ENCODE measurements at places on chromosomes 2 and 18.

DNA sequence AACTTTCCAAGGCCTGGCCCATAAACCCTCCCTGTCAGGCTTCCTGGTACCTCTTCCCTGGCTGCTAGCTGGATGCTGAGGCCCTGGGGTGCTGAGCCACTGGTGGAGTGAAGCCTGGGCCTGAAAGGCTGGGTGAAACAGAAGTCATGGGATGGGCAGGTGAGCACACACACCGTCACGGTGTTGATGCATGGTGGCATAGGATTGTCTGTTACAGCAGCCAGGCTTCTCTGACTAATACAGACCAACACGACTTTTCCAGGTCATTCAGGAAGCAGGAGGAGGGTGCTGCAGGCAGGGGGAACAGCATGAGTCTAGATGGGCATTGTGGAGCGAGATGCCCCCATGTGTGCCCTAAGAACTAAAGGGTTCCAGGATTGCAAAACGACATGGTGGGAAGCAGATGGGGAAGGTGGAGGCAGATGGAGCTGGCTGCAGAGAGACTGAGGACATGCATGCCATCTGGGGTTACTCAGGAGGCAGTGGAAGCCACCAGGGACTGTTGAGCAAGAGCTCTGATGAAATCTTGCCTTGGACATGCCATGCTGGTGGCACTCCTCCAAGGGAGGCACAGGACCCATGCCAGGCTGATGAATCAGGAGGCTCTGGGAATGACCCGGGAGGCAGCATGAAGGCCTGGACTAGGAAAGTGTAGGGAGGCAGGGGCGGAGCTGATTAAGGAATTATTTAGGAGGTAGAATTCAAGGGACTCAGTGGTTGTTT is 480.9 kb downstream of the TSN start:
- DNase-seq: peak; percentile 2

GRCh38 chr2:108919571-108920373 is 69.2 kb downstream of the EDAR start:
- DNase-seq: no peak

GRCh38 chr2:114034742-114035141 is 144.9 kb downstream of the ACTR3 start:
- DNase-seq: peak; percentile 19

GRCh38 chr2:25177211-25177611 is 8.8 kb upstream of the POMC start:
- no peak for DNase-seq

GRCh38 chr18:57998461-57998860 is 45.6 kb upstream of the NEDD4L start:
- no peak for DNase-seq

DNA sequence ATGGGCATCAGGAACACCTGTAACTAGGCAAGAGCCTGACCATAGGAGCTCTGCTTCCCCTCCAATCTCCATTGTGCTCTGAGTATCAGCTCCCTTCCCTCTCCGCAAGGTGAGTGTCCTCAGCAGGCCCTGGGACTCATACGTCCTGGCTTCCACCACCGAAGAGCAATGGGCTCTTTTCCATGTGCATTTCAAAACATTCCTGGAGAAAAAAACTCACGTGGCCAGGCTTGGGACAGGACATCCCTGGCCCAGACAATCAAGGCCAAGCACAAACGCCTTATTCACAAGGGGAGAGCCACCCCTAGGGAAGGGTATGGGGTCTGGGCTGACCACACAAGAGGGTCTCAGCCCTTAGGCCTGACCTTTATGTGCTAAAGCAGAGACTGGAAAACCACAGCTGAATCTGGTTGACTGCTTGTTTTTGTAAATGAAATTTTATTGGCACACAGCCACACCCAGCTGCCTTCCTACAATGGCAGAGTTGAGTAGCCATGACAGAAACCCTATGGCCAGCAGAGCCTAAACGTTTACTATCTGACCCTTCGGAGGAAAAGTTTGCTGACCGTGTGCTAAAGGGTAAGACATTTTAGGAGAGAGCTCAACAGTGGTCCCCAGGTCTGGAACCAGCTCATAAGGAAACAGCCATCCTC is 175.7 kb upstream of the ARL4C start:
- DNase-seq: no peak

DNA sequence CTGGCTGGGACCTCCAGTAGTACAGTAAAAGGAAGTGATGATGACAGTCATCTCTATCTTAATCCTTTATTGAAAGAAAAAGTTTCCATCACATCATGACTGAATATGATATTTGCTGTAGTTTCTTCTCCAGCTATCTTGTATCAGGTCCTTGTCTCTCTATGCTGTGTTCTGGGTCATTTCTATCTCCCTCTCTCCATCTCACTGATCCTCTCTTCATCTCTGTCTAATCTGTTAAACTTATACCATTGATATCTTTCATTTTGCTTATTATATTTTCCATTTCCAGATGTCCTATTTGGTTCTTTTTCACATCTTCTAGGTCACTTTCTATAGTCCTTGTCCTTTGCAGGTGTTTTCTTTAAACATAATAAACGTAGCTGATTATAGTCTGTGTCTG is 12.3 kb downstream of the CYS1 start:
- no peak for DNase-seq

DNA sequence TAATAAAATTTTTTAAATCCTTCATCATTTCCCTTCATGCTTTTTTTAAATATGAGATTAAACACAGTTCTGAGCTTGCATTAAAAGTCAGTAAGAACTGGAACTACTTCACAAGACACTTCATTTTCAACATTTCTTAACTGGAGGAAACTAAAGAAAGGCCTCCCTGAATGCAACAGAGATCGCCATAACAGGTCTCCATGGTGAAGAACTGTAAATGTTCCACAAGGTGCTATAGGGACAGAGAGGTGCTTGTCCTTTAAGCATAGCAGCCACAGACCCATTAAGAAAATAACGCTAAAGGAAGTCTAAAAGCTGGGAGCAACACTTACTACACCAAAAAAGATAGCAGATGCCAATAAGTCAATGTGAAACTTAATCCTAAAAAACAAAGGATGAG is 8.5 kb downstream of the STAM2 start:
- no peak for DNase-seq

DNA sequence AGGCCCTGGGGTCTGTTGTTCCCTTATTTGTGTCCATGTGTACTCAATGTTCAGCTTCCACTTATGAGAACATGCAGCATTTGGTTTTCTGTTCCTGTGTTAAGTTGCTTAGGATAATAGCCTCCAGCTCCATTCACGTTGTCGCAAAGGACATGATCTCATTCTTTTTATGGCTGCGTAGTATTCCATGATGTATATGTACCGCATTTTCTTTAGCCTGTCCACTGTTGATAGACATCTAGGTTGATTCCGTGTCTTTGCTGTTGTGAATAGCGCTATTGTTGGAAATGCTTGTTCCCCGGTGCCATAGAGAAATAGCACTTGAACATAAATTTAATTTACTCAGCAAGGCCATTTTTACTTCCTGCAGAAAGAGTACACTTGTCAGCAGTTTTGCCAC is 51.3 kb upstream of the EPAS1 start:
- no peak for DNase-seq

- no peak for DNase-seq
These were observed 615.8 kb downstream of the XIRP2 start for GRCh38 chr2:167504061-167504460.

DNA sequence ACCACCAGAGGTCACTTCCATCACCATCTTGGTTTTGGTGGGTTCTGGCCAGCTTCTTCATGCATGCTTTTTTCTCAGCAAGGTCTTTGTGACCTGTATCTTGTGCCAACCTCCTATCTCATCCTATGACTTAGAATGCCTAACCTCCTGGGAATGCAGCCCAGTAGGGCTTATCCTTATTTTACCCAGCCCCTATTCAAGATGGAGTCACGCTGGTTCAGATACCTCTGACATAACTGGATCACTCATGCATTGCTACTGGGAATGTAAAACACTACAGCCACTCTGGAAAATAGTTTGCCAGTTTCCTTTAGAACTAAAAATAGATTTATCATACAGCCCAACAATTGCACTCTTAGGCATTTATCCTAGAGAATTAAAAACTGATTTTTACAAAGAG is 219.2 kb downstream of the IRS1 start:
- DNase-seq: peak; percentile 39

DNA sequence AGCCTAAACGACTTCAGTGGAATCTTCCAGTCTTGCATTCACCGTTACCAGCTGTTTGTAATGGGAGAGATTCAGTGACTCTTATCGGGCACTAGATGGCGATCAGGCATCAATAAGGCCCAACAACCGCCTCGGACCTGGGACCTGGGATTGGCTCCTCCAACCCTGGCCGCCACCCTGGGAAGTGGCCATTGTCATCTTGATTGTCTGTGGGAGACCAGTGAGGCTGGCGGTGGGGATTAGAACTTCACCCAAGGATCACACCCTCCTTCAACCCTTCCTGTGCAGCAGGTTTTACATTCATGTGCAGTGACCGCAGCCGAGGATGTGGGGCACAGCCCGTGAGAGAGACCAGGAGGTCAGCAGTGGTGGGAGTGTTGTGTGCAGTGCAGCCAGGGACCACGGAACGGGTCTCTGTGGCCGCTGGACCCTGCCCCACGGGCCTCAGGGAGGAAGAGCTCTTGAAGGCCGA is 85.3 kb downstream of the SPP2 start:
- peak; percentile 84 for DNase-seq

DNA sequence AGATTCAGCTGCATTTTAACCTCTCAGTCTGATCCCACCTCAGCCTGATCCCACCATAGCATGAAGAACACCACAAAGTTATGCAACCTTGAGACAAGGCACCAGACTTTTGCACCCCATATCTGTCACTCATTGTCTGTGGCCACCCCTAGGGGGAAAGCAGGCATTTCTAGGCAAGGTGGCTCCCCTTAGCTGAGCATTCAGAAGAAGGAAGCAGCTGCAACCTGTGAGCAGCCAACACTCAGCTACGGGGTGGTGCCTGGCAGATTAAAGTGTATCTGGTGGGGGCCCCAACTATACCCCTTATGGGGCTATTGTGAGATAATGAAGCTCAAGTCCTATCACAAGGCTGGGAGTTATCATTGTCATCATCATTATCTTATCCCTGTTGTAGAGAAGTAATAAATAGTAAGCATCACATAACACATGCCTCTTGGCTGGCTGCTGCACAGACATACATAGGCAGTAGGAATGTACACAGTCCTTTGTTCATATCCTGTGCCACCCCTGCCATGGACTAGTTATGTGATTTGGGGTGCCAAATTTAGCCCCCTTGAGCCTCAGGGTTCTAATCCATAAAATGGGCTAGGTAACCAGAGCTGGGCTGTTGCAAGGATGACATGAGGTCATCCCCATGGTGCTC is 20.6 kb upstream of the TMEM163 start:
- DNase-seq: no peak

GRCh38 chr2:40034801-40035200 is 255.7 kb upstream of the THUMPD2 start:
- no peak for DNase-seq

DNA sequence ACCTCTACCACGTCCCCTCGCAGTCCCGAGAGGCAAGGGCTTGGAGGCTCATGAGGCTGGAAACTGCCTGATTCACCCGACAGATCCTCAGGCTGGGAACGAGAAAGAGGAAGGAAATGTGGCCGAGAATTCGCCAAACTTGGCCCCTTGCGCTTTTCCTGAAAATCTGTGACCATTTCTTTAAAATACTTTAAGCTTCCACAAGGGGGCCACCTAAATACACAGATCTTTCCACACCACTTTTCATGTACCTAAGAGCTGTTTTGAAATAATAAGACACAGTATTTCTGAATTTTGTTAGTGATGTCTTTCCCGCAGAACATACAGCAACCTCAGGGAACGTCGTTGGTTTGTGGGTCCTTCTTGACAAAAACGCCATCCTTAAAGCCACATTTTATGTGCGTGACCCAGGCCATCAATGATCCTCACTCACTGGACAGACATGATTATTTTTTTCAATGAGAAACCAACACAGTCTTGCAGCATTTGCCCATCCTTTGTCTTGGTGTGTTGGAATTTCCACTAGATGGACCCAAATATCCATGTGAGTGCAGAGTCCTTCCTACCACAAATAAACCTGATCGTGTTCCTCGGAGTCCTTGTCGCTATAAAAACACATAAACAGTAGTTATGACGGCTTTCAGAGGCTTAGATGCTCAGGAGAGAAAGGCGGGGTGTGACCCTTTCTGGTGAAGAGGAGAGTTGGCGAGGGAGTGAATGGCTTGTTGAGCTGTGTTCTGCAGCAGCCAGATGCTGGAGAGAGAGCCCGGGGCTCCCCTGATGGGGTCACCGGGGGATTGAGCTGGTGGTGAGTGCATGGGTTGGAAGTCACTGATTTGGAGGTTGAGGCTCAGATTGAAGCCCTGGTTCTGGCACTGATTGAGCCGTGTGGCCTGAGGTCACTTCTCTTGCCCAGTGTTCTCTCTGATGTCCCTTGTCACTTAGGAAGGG is 25.0 kb downstream of the DCDC2C start:
- DNase-seq: peak; percentile 55

DNA sequence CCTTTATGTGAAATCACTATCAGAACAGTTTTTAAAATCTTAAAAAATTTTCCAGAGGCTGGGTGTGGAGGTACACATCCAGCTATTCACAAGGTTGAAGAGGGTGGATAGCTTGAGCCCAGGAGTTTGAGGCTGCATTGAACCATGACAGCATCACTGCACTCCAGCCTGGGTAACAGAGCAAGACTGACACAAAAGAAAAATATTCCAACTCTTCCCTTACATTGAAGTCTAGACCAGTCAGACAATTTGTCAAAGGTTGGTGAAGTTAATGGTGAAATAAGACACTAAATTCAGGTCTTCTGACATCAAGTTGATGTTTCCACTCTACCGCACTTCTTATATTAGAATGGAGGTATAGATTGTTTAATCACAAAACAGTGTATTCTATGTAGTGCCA is 52.8 kb downstream of the HYCC2 start:
- DNase-seq: no peak

GRCh38 chr18:78914249-78914935 is 65.2 kb upstream of the SALL3 start:
- no peak for DNase-seq

DNA sequence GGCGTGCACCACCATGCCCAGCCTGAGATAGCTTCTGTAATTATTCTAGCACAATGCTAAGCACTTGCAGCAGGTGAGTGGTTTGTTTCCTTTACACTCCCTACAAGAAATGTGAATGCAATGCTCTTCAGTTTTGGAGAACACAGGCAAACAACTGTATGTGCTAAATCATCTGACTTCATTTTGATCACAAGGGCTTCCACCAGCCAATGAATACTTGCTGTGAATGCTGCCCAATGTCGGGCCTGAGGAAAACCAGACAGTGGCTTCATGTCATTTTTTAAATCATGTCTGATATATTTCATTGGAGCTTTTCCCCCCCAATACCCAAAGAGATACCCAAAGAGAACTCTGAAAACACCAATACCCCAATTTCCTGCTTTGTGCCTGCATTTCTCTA is 155.6 kb upstream of the XPO1 start:
- no peak for DNase-seq

- peak; percentile 33 for DNase-seq
These were observed 189.1 kb downstream of the TCF4 start for GRCh38 chr18:55398858-55399257.

- no peak for DNase-seq
These were observed 128.9 kb upstream of the CELF4 start for GRCh38 chr18:37694516-37694915.

Data from fibroblast of the aortic adventitia (primary cell).